ENCODE measurements at places on chromosomes 7 and 10. TPM values are rescaled to one million over a fixed set of nuclear protein-coding genes. Genes with fewer than 3 reads are reported as not detected.
A peak's percentile ranks its signal among the peaks of the same experiment; 100 is the strongest.

DNA sequence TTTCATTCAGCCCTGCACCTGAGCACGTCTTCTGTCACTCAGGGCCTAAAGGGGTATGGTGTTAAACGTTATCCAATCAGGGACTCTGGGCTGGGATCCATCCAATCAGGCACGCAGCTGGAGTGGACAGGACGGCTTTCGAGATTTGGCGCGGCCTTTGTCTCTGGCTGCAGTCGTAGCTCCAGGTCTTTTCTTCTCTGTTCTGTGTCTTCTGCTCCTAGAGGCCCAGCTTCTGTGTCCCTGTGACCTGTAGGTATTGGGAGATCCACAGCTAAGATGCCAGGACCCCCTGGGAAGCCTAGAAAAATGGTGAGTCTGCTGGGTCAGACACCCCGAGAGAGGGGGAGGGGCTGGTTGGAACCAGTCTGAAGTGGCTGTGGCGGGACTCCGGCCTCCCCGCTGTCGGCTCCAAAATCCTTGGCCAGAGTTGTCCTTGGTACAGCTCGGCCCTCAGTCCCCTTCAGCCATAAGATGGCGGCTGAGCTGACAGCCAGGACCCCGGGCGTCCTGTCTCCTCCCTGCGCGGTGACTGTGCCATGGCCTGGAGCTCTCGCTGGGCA is 11.7 kb upstream of the ZNF680 start:
- H3K27me3 ChIP-seq, result no peaks in the 10 kb centered on the region
- H3K27ac ChIP-seq, result no peak overlapping the region
- H3K36me3 ChIP-seq, result no peaks in the 10 kb centered on the region
- no peaks in the 10 kb centered on the region for H3K4me1 ChIP-seq
- peak; percentile 76 for DNase-seq

LHFPL3 gene
- total RNA-seq, result not detected

GPAM gene
- total RNA-seq, result 19.3 TPM

DNA sequence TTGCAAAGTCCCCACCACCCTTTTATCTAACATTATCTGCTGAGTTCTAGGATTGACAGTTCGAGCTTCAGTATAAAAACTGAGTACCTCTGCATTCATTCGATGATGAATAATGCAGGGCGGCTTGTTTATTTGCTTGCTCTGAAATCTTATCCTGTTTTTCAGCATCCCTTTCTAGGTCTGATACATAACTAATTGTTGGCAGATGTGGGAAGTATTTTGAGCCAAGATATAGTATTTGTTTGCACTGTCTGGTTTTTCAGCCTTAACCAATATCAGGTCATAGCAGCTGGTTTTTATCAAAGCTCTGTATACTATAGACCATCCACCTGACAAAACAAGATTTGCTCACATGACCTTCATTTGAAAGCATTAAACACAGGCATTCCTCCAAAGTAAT is 161.4 kb downstream of the TFEC start:
- no peaks in the 10 kb centered on the region for H3K36me3 ChIP-seq
- DNase-seq, result peak; percentile 1

C10orf143 gene
- total RNA-seq, result 2.0 TPM

- H3K36me3 ChIP-seq, result no peaks in the 10 kb centered on the region
- no peak overlapping the region for H3K27ac ChIP-seq
- no peak for DNase-seq
- no peaks in the 10 kb centered on the region for H3K27me3 ChIP-seq
- H3K4me3 ChIP-seq, result no peak overlapping the region
- no peaks in the 10 kb centered on the region for H3K4me1 ChIP-seq
Measured at GRCh38 chr10:128498378-128498730, 372.1 kb upstream of the MKI67 start.

GRCh38 chr7:128829391-128830166 is 627 bp upstream of the FLNC start:
- H3K4me3 ChIP-seq, result peak overlapping the region; percentile 48
- H3K4me1 ChIP-seq, result peaks cover 26% of the 10 kb centered on the region
- H3K27me3 ChIP-seq, result no peaks in the 10 kb centered on the region
- H3K27ac ChIP-seq, result peak overlapping the region; percentile 75

C10orf105 gene
- under 0.01 TPM for total RNA-seq

- H3K36me3 ChIP-seq, result no peaks in the 10 kb centered on the region
- DNase-seq, result no peak
- no peaks in the 10 kb centered on the region for H3K4me1 ChIP-seq
- H3K4me3 ChIP-seq, result no peak overlapping the region
Measured at GRCh38 chr7:154424350-154424749, 372.2 kb downstream of the DPP6 start.

- H3K27me3 ChIP-seq, result no peaks in the 10 kb centered on the region
- no peak for DNase-seq
- no peaks in the 10 kb centered on the region for H3K4me1 ChIP-seq
- no peak overlapping the region for H3K27ac ChIP-seq
- H3K4me3 ChIP-seq, result no peak overlapping the region
Measured at GRCh38 chr7:122354656-122355055, 50.1 kb upstream of the FEZF1 start.

DNA sequence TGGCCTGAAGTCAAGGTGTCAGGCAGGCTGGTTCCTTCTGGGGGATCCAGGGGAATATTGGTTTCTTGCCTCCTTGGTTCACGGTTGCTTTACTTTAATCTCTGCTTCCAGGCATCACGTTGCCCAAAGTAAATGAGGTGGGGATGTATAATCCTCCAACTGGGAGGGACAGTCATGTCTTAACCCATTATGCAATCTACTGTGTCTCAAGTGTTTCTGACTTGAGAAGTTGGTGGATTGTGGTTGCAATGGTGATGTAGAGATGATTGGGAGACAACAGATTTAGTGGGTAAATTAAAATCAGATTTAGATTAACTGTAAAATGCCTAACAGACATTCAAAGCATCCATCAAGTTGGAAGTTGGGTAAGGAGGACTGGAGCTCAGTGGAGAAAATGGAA is 32.7 kb downstream of the TBXAS1 start:
- H3K4me3 ChIP-seq, result no peak overlapping the region
- H3K27ac ChIP-seq, result no peak overlapping the region

GRCh38 chr7:9407816-9408215 is 974.4 kb downstream of the NXPH1 start:
- H3K27me3 ChIP-seq, result no peaks in the 10 kb centered on the region
- H3K4me1 ChIP-seq, result no peaks in the 10 kb centered on the region

GRCh38 chr7:94012746-94013145 is 8.6 kb upstream of the BET1 start:
- no peaks in the 10 kb centered on the region for H3K36me3 ChIP-seq
- no peak for DNase-seq
- no peaks in the 10 kb centered on the region for H3K27me3 ChIP-seq
- no peak overlapping the region for H3K27ac ChIP-seq

DNA sequence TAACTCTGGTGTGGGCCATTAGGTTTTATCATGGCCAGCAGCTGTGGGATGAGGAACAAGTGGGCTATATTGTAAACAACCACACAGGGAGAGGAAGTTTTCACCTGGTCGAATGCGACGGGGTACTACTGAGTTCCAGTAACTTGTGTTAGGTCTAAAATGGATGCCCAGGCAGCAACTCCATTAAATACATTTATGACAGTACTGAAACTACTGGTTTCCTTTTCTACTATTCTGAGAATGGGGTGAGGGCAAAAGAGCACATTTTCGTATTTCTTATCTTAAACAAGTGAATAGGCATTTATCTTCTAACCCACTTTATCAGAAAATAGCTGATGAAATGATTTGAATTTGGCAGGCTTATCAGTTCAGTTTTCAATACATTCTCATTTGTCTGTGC is 109.7 kb downstream of the C1GALT1 start:
- no peaks in the 10 kb centered on the region for H3K4me1 ChIP-seq
- no peak overlapping the region for H3K4me3 ChIP-seq
- no peak overlapping the region for H3K27ac ChIP-seq
- no peaks in the 10 kb centered on the region for H3K36me3 ChIP-seq
- no peaks in the 10 kb centered on the region for H3K27me3 ChIP-seq
- no peak for DNase-seq

- no peaks in the 10 kb centered on the region for H3K36me3 ChIP-seq
Measured at GRCh38 chr10:58414270-58415041, 29.2 kb downstream of the TFAM start.

POLL gene
- 15.7 TPM for total RNA-seq

- no peaks in the 10 kb centered on the region for H3K27me3 ChIP-seq
- H3K27ac ChIP-seq, result no peak overlapping the region
- H3K4me3 ChIP-seq, result no peak overlapping the region
- no peaks in the 10 kb centered on the region for H3K4me1 ChIP-seq
- no peak for DNase-seq
Measured at GRCh38 chr7:132138817-132139216, 437.5 kb downstream of the PLXNA4 start.

DNA sequence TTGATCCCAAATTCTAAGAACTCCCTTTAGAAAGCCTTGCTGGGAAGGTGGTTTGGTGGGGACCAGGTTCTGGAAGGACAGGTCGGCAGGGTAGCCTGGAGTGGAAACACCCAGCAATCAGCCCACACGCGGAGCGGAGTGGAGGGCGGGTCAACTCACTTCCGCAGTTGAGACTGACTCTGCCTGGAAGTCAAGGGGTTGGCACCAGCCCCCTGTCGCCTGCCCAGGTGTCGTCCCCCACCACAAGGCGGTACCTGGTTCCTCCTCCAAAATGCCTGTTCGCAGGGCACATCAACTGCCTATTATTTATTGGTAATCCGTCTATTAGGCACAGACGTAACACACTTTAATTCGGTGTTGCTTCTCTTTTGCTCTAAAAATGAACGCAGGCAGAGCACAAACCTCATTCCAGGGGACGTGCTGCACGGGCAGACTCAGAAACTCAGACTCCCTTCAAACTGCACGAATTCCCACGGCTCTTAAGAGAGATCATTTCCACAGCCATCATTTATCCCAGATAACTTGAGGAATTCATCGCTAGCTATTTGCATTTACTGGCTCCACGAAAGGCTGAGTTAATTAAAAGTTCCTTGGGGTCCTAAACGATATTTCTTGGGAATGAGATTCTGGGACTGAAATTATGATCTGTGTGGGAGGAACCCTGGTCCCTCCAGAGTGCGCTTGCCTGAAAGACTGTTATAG is 248.2 kb upstream of the PPP2R2D start:
- H3K27me3 ChIP-seq, result no peaks in the 10 kb centered on the region
- no peak overlapping the region for H3K4me3 ChIP-seq
- no peak overlapping the region for H3K27ac ChIP-seq

PNLIPRP3 gene
- not detected for total RNA-seq

NACAD gene
- 1.3 TPM for total RNA-seq

GRCh38 chr10:47318706-47319105 is 3.5 kb upstream of the GDF2 start:
- H3K4me3 ChIP-seq, result no peak overlapping the region
- H3K27me3 ChIP-seq, result peaks cover 12% of the 10 kb centered on the region
- no peak overlapping the region for H3K27ac ChIP-seq
- no peaks in the 10 kb centered on the region for H3K4me1 ChIP-seq

DNA sequence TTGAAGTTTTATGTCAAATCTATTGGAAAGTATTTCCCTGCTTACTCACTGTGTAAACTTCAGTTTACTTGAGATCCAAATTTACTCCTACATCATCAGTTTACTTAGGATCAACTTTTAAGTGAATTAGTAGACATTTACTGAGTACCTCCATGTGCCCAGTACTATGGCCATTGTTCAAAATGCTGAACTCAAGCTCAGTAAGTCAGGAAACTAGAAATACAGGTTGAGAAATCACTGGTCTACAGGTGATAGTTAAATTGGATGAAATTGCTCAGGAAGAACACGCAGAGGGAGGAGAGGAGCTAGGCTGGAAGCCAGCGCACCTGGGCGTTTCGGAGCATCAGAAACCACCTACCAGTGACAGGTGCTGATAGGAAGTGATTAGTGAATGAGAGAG is 25.5 kb upstream of the EBLN1 start:
- no peak overlapping the region for H3K4me3 ChIP-seq
- DNase-seq, result no peak
- peaks cover 6% of the 10 kb centered on the region for H3K4me1 ChIP-seq
- H3K27ac ChIP-seq, result no peak overlapping the region
- peaks cover 2% of the 10 kb centered on the region for H3K27me3 ChIP-seq
- H3K36me3 ChIP-seq, result no peaks in the 10 kb centered on the region

DNA sequence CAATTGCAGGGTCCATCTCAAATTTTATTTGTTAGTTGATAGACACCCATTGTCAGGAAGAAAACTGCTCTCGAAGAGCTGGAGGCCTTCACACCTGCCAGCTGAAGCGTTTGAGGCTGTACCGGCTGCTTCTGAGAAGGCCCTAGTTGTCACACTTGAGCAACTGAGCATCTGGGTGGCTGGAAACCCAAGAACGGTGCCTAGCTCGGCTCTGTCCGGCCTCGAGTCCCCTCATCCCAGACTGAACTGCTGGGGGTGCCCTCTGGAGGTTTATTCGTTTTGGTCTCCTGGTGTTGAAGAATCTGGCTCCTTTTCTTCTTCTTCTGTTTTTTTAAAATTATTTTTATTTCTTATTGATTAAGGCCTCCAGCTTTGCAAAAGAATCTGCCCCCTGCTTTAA is 59.3 kb upstream of the EXOC6 start:
- no peaks in the 10 kb centered on the region for H3K36me3 ChIP-seq
- DNase-seq, result no peak
- H3K4me1 ChIP-seq, result no peaks in the 10 kb centered on the region
- H3K4me3 ChIP-seq, result no peak overlapping the region
- H3K27ac ChIP-seq, result no peak overlapping the region

DNA sequence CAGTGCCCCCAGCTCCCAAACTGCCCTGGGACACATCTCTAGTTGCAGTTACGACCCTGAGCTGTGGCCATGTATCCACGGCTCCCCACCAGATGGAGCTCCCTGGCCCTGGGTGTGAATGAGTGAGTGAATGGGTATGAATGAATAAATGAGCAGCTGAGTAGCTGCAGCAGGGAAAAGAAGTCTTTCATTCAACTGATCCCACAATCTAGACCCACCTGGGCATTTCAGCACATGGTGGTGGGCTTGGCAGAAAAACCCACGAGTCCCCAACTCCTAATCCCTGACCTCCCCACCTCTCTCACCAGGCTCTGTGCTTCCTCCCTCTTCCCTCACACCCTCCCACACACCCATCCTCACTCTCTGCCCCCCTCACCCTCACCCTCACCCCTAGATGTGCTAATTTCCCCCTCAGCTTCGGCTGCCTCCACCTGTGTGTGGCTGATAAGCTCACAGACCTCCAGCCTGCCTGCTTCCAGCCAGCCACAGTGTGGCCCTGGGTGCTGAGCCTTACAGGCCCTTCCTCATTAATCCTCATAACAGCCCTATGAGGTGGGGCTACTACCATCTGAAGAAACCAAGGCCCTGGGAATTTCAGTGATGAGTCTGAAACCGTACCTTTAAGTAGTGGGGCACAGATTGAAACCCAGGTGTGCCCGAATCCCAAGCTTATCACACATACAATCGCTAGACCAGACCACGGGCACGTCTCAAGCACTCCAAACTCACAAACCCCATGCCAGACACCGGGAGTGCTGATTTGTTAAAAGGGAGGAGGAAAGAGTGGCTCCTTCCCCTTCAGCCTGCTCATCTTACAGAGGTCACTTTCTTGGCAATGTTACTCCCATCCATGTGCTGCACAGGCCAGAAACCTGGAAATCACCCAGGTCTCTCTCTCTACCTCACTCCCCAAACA is 2.2 kb upstream of the ATP6V1F start:
- no peaks in the 10 kb centered on the region for H3K27me3 ChIP-seq
- H3K4me3 ChIP-seq, result no peak overlapping the region
- peaks cover 8% of the 10 kb centered on the region for H3K4me1 ChIP-seq

NUTM2A gene
- total RNA-seq, result 0.51 TPM

CDH23 gene
- 0.17 TPM for total RNA-seq

CCDC146 gene
- total RNA-seq, result 2.8 TPM
